ENCODE measurements at places on chromosomes 3 and 15.

DNA sequence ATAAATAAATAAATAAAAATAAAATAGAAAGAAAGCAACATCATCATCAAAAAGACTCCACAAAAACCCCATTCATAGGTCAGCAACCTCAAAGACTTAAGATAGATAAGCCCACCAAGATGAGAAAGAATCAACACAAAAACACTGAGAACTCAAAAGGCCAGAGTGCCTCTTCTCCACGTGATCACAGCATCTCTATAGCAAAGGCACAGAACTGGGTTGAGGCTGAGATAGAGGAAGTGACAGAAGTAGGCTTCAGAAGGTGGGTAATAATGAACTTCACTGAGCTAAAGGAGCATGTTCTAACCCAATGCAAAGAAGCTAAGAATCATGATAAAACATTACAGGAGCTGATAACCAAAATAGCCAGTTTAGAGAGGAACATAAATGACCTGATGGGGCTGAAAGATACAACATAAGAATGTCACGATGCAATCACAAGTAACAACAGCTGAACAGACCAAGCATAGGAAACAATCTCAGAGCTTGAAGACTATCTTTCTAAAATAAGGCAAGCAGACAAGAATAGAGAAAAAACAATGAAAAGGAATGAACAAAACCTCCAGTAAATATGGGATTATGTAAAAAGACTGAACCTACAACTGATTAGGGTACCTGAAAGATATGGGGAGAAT lies 26.4 kb downstream of the GNB5 start:
- DNase-seq: no peak

GRCh38 chr15:67225336-67225735 lies 29.1 kb downstream of the AAGAB start:
- DNase-seq: no peak

GRCh38 chr3:114660124-114660523 lies 366.3 kb downstream of the TIGIT start:
- no peak for DNase-seq

DNA sequence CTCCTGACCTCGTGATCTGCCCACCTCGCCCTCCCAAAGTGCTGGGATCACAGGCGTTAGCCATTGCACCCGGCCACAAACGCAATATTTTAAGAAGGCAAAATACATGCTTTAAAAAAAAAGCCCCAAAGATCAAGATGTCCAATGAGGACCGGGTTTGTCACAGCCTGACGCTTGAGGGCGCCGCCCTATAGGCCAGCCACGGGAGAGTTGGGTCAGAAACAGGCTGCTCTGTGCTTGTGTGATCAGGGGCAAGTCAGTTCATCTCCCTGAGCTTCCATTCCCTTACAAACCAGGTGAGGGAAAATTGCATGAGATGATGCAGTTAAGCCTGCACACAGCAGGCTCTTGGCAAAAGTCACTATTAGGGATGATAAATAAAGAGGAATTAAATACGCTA lies 23.9 kb downstream of the FAM174B start:
- no peak for DNase-seq

DNA sequence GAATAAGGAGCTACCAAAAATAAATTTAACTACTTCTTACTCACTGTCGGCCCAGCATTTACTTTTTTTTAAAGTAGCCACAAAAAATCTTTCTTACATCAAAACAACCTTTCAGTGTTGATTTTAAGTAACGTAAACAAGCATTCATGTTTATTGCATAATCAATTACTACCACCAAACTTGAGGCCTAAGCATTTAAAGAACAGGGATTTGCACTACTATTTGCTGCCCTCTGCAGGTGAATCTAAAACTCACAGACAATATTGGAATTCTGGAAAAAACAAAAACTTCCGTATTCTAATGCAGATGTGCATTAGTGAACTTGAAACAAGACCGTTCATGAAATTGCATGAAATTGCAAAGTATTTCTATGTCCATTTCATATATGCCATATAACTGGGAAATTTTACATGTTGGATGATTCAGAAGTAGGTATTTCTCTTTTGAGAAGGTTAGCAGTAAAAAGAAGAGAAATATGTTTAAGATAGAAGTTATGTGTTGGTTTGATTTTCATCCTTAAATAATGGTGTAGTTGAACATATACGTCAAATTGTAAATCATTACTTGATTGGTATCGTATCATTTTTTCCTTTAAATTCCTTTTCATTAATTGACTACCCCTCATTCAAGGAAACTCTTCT lies 55.6 kb downstream of the CGGBP1 start:
- peak; percentile 77 for DNase-seq

GRCh38 chr3:129586746-129587430 lies 19.6 kb downstream of the PLXND1 start:
- no peak for DNase-seq

DNA sequence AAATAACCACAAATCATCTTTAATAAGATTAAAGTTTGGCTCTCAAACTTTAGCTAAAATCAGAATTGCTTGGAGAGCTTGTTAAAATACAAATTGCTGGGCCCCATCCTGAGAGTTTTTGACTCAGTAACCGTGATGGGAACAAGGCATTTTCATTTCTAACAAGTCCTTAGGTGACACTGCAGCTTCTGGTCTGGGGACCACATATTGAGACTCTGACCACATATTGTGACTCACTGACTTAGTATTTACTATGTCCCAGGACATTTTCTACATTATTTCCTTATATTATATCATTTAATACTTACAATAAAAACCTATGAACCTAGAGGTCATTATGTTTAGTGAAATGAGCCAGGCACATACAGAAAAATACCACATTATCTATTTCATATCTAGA lies 164.5 kb downstream of the ZMAT3 start:
- DNase-seq: no peak

- DNase-seq: no peak
These were observed 61.8 kb downstream of the ZBTB20 start for GRCh38 chr3:115085197-115085865.

DNA sequence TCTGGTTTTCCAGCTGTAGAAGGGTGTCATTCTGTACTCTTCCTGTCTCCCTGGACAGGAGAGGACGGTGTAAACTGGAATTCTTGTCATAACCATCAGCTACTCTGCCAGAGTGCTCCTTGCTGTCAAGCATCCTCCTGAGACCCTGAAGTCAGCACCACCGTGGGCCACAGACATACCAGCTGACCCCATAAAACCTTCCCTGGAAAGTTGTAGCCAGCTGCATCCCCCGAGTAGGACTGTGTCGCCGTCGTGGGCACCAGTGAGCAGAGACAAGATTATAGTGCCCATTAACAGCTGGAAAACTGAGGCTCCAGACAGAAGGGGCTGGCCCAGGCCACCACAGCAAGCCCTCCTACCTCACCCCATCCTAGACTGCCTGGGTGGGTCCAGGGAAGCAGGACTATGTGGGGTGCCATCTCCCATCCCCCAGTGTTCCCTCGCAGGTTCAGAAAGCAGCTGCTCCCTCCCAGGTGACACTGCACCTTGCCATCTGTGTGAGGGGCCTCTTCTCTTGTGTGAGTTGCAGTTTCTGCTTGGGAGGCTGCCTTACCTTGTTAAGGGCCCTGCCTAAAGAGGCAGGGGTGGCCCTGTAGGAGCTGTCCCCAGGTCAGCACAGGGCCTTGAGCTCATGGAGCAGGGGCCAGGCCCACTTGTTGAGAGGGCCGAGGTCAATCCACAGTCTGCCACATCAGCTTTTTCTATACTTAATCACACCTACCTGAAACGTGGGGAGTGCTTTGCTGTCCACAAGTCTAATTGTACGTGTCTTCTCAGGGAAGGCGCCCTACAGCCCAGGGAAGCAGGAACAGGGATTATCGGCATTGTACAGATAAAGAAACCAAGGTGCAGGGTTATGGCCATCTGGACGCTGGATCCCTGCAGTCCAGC lies 191.9 kb upstream of the LINGO1 start:
- DNase-seq: no peak

- no peak for DNase-seq
These were observed 7.8 kb downstream of the KNG1 start for GRCh38 chr3:186724911-186725310.

DNA sequence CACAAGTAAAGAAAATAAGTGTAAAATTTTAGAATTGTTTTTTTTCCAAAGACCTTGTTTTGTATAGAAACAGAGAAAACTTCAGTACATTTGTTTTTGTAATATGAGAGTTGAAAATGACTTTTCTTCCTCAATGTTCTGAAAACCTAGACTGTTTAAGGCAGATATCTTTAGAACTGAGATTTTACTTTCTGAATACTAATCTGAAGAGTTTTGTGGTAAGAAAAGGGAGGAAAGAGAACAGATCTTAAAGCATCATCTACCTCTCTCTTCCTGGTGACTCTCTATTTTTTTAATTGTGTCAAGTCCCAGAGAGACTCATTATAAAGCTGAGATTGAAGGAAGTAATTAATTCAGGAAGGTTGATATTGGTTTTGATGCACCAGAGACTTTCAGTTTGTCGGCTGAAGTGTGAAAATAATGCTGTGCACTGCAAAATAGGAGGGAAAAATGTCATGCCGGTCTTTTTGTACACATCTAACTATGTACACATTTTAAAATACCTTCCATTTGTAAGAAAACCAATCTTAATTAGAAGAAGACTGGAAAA lies 142.1 kb upstream of the NAALADL2 start:
- no peak for DNase-seq

DNA sequence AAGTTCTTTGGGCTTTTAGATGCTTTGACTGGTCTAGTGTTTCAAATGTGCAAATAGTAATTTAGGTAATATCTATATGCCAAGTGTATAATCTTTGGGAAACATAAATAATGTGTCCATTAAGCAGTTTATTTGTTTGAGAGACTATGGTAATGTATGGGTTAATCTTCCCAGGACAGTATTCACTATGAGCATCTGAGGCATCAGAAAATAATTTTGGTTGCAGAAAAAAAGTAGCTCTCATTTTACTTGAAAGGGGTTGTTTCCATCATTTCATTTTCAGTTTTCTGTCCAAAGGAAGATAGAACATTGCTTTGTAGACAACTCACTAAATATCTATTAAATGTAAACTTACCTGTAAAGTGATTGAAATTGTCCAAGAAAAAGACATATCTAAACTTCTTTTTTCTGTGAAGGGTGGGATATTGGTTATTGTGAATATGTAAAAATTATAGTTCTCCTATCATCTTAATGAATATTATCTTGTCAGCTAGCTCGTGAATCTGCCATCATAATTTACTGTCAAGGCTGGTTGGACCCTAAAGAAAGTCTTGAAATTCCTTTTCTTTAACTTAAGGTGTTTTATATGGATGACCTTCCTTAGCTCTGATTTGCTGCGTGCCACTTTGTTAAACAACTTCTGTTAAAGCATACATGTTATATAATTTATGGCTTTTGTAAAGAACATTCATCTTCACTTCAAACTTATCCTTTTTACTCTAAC lies 108.8 kb downstream of the EPHA3 start:
- DNase-seq: no peak

GRCh38 chr3:89395456-89395855 lies 288.0 kb downstream of the EPHA3 start:
- DNase-seq: no peak

- DNase-seq: no peak
These were observed 34.4 kb upstream of the MYO5C start for GRCh38 chr15:52329987-52330386.

DNA sequence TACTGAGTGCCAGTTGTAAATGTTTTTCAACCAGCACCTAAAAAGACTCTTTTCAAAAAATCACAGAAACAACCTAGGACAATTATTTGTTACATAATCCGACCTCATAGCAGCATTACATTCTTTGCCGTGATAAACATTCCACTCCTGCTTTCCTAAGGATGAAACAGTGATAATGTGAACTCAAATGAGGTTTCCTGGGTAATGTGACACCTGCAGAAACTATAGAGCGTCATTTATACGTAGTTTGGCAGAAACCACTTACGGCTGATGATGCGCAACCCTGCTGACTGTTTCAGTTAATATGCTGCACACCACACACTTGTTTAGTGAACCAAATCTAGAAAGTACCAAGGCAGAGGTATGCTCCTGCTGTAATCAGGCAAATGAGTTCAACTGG lies 55.8 kb downstream of the SEMA6D start:
- no peak for DNase-seq

- DNase-seq: peak; percentile 21
These were observed 1.4 kb downstream of the ACVR2B start for GRCh38 chr3:38454884-38455638.

GRCh38 chr15:73852507-73852906 lies 20.9 kb upstream of the TBC1D21 start:
- DNase-seq: no peak

DNA sequence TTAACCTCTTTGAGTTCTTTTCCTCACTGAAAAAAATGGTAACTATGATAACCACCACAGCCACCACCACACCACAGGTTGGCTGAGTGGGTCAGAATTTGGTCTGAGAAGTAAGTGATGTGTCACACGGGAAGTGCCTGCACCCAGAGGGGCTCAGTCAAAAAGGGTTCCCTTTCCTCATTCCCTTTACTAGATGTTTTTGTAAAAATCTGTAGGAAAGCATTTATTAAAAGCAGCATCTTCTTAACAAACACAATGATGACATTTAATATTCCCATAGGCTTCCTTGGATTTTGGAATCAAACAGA lies 23.2 kb downstream of the CFAP92 start:
- peak; percentile 14 for DNase-seq

DNA sequence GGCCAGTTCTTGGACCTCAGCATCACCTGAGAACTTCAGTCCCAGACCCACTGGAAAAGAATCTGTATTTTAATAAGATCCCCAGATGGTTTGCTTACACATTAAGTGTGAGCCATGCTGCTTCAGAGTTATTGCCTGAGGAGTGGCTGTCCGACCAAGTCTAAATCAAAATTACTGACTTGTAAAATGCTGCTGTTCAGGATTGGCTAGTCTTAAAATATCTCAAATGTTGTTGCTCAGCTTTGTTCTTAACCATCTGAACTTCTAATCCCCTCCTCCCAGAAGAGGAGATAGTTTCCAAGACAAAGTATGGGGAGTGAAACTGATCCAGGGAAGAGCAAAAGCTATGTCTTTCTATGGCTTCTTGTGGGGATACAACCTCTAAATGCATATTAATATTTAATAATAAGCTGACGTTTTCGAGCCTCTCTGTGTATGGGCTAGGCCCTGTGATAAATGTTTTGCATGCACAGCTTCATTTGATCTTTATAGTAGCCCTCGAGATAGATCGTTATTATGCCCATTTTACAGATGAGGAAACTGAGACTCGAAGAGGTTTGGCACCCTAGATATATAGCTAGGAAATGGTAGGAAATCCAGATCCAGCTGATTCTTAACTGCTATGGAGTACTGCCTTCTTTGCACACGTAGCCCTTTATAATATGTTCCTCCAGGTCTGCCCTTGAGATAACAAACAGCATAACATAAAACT lies 52.2 kb downstream of the DNASE1L3 start:
- no peak for DNase-seq

GRCh38 chr3:53974324-53974723 lies 82.7 kb upstream of the SELENOK start:
- DNase-seq: no peak
